Suppressor macrophage treated with lipopolysaccharide for 1 hour (primary cell): ENCODE measurements at places on chromosomes 1 and 21.

GRCh38 chr1:184930645-184931044 is 43.7 kb downstream of the NIBAN1 start:
- no peak for DNase-seq

GRCh38 chr1:7247791-7248548 is 462.7 kb downstream of the CAMTA1 start:
- peak; percentile 39 for DNase-seq

GRCh38 chr1:238624776-238625175 is 734.1 kb upstream of the ZP4 start:
- DNase-seq: no peak

DNA sequence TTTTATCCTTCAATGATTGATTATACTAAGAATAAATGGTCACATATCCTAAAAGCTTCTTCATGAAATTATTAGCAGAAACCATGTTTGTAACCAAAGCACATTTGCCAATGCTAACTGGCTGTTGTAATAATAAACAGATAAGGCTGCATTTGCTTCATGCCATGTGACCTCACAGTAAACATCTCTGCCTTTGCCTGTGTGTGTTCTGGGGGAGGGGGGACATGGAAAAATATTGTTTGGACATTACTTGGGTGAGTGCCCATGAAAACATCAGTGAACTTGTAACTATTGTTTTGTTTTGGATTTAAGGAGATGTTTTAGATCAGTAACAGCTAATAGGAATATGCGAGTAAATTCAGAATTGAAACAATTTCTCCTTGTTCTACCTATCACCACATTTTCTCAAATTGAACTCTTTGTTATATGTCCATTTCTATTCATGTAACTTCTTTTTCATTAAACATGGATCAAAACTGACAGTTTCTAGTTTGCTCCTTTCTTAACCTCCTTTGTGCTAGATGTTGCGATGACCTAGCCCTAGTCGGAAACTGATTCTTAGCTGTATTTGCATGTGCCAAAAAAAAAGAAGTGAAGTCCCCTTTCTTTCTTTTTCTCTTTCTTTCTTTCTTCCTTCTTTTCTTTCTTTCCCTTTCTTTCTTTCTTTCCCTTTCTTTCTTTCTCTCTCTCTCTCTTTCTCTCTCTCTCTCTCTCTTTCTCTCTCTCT is 45.1 kb downstream of the MAP3K7CL start:
- DNase-seq: no peak

DNA sequence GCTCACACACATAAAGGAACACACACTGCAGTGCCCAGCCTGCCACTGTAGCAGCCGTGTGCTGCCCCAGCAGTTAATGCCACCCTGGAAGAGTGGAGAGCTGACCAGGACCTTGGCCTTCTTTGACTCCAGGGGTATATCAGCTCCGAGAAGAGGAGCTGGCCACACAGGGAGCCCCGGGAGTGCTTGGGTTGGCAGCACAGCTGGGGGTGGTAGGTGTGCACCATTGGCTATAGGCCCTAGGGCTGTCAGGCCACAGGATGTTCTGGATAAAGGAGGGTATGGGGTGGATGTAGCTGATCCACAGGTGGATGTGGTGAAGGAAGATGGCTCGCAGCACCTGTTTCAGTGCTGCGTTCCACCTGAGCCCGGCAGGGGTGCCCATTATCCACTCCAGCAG is 640.5 kb downstream of the PLPP3 start:
- DNase-seq: no peak

DNA sequence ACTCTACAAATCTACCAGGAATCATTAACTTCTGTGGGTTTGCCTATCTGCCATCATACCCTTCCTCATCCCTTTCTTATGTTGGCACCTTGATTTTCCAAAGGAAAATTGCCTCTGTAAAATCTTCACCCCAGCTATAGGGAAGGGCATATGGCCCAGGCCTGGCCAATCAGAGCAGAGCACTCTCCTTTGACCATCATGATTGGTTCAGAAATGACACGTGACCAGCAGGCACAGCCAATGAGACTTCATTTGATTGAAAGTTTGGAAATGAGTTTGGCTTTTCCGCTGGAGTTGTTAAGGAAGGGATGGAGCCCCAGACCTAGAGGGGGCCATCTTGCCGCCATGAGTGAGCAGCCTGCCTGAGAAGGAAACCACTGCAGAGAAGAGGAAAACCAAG is 35.1 kb upstream of the IFFO2 start:
- DNase-seq: no peak

DNA sequence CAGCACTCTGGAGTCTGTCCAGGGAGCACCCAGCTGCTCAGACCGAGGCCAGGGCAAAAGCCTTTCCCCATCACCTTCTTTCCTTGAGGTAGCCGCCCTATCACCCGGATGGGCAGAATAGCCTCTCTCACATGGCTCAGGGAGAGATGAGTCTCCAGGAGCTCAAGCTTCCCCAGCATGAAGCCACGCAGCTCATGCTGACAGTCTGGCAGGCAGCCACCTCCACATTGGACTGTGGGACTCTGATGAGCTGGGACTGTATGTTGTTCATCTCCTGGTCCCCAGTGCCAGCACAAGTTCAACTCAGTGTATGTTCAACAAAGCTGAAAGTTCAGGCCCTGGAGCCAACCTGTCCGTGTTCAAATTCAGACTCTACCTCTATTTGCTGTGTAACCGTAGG is 75.2 kb upstream of the ZC3H12A start:
- no peak for DNase-seq

GRCh38 chr1:150551051-150551783 is 2.0 kb downstream of the ADAMTSL4 start:
- peak; percentile 63 for DNase-seq

- DNase-seq: no peak
Measured at GRCh38 chr21:15978215-15978738, 248.5 kb downstream of the USP25 start.

- DNase-seq: peak; percentile 45
Measured at GRCh38 chr1:113928187-113928930, 765 bp upstream of the HIPK1 start.

DNA sequence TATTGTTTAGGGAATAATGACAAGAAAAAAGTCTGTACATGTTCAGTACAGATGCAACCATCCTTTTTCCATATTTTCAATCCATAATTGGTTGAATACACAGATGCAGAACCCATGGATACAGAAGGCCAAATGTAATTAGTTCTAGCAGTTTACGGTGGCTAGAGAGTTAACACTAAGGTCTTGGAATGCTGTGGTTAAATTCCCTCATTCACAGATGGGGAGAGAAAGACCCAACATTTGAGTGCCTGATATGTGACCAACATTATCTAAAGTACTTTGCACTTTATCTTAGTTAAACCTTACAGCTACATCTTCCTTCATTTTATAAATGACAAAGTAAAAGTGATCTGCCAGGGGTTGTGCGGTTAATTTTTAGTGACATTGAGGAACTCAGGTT is 5.3 kb downstream of the SCMH1 start:
- no peak for DNase-seq

- DNase-seq: no peak
Measured at GRCh38 chr21:43355925-43356289, 71.0 kb downstream of the SIK1 start.

GRCh38 chr21:42107881-42108553 is 36.9 kb downstream of the UMODL1 start:
- DNase-seq: peak; percentile 73

- DNase-seq: no peak
Measured at GRCh38 chr1:183905508-183906113, 100.7 kb downstream of the RGL1 start.

DNA sequence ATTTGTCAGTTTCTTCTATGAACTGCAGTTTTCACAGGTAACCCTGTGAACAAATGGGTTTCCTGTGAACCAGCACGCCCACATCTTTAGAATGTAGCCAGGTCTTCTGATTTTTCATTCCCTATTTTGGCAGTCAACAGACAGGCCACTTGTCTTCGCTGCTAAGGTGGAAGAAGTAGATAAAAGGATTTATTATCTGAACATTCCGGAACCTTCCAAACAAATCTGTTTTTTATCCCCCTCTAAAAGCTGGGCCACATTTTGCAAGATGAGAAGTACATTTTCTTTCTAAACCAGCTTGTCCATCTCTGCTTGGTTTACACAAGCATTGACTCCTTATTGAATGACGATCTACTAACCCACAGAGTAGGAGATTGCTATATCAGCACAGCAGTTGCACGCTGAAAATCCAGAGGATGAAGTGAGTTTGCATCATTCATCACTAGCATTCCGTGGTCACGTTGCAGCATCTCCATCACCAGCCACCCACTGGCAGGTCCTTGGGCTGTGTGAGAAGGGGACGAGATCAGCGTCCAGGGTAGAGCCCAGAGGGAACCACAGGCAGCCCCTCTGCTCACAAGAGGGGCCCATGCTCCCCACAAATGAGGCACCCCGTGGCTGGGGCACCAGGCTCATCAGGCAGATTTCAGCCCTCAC is 83.5 kb downstream of the TOMM20 start:
- DNase-seq: no peak

DNA sequence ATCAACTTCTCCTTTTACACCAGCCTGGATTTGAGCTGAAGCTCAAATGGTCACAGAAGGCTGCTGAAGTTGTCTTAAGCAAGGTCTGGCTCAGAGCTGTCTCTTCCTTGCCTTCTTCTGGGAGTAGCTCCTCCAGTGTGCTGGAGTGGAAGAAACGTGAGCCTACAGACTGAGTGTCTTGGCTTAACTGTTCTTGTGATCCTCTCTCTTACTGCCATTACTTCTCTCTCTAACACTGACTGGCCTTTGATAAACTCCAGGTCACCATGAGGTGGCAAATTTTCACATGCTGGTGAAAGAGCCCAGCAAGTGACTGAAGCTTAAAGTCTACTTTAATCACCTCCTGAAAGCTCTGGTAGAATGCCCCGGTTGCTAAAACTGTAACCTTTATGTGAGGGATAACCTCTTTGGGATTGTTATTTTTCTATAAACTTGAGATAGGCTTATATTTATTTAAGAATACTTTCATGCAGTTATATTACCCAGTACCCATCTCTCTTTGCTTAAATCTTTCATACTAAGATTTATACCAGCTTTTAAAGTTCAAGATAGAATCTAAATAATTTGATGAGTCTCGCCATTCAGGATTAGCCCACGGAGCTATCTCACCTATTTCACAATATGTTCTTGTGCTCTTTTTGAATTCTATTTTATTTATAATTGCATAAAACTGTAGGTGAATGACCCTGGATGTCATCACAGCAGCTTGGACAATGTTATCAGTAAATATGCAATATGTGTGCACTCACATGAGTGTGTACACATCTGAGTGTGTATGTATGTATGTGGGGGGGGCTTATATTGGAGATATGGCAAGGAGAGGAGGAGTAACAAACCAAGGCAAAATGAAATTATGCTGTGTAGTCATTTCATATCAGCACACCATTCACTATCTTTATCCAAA is 924.0 kb downstream of the LTN1 start:
- no peak for DNase-seq

GRCh38 chr1:214317734-214318133 is 36.8 kb downstream of the SMYD2 start:
- DNase-seq: peak; percentile 21

DNA sequence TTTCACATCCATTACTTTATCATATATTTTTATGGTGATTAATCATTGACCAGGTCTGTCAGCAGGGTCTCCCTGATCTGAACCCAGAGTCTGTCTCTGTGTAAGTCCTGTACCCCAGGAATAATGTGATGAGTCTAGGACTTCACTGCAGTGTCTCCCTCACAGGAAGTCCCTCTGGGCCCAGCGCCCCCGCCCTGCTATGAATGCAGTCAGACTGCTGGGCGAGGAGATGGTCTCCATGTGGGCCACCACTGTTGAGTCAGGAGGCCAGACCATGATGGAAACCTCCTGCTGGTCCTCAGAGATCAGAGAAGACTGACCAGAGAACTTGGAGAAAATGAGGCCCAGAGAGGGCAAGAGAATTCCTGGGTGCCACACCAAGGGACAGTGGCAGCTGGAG is 9.5 kb downstream of the TMEM222 start:
- no peak for DNase-seq

- DNase-seq: no peak
Measured at GRCh38 chr1:16413191-16413590, 24.0 kb downstream of the SPATA21 start.

DNA sequence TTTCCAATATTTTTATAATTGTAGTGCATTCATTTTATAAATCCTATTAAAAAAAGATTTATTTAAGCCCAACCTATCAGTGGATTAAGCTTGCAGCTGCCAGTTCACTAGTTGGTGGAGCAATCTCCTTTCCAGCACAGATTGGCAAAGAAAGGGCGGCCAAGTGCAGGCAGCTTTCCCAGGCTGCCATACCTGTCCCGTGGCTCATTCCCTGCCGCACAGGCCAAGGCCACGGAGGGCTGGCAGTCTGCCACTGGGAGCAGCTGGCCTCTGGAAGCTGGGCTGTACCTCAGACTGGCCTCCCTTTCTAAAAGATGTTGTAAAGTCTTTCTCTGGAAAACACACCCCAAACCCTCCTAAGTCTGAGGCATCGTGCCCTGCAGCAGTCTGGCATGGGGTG is 74.2 kb downstream of the SIM2 start:
- no peak for DNase-seq

GRCh38 chr21:28729887-28730286 is 262.8 kb downstream of the LTN1 start:
- no peak for DNase-seq

DNA sequence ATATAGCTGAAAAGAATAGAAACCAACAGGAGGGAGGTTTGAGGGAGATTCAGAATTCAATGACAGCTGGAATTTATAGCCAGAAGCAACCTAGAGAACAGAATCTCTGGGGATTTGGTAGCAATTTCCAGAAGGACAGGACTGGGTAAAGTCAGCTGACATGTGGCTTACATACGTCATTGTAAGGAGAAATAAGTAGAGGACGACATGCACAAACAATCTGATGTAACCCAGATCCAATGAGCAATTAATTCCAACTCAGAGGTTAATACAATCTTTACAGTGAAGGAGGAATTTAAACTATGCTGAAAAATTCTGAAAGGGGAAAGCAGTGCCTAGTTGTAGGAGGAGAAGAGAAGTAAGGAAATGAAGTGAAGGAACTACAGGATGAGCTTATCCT is 383.9 kb downstream of the PTBP2 start:
- no peak for DNase-seq

GRCh38 chr1:31238986-31239613 is 587 bp downstream of the NKAIN1 start:
- peak; percentile 28 for DNase-seq

GRCh38 chr21:16468184-16468583 is 738.4 kb downstream of the USP25 start:
- no peak for DNase-seq

DNA sequence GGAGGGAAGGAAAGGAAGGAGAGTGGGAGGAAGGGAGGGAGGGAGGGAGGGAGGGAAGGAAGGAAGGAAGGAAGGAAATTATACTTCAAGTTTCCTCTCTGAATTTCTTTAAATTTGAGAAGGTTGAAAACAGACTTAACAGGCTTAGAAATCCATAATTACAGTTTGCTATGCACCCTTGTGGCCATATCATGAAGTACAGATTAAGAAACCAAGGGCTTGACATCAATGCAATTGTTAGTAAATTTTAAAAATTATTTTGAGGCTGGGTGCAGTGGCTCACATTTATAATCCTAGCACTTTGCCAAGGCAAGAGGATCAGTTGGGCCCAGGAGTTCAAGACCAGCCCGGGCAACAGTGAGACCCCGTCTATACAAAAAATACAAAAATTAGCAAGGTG is 14.4 kb downstream of the ANP32E start:
- peak; percentile 18 for DNase-seq
